ENCODE measurements at places on chromosomes 11 and 22. TPM values are rescaled to one million over a fixed set of nuclear protein-coding genes. Genes with fewer than 3 reads are reported as not detected.

Gene LRRC32
- total RNA-seq: 4.7 TPM

Gene OR52N4
- 1.1 TPM for total RNA-seq

Gene RIC3
- 8.3 TPM for total RNA-seq

Gene P2RY2
- total RNA-seq: not detected

Gene APOBEC3B
- 18.9 TPM for total RNA-seq

Gene MCAM
- total RNA-seq: 2.8 TPM

Gene DHCR7
- total RNA-seq: 63.9 TPM
